ENCODE measurements at places on chromosomes 13 and 19. TPM values are rescaled to one million over a fixed set of nuclear protein-coding genes. Genes with fewer than 3 reads are reported as not detected.

DNA sequence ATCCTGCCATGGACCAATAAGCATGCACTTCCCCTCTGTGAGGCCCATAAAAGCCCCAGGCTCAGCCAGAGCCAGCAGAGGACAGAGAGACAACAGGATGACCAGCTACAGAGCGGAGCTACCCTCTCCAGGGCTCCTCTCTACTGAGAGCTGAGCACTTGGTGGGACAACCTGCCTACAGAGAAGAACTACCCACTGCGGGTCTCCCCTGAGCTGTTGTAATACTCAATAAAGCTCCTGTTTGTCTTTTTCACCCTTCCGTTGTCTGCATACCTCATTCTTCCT, 7.5 kb upstream of the BAX start:
- H3K4me1 ChIP-seq, result no peaks in the 10 kb centered on the region
- DNase-seq, result no peak
- no peaks in the 10 kb centered on the region for H3K27me3 ChIP-seq
- no peaks in the 10 kb centered on the region for H3K36me3 ChIP-seq
- H3K4me3 ChIP-seq, result no peak overlapping the region

Gene CPT1C
- total RNA-seq, result 87.7 TPM

DNA sequence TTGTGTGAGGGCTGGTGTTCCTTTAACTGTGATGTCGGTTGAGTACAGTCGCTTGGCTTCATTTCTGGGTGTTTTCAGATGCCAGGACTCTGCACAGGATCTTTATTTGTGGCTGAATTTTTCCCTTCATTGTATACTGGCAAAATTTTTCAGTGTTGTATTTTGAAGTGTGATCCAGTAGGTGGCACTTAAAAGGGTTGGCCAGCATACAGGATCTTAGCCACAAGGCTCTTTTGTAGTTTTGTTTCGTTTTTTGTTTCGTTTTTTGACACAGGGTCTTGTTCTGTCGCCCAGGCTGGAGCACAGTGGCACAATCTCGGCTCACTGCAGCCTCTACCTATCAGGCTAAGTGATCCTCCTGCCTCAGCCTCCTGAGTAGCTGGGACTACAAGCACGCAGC, 8.7 kb downstream of the FCAR start:
- no peak overlapping the region for H3K4me3 ChIP-seq
- H3K4me1 ChIP-seq, result no peaks in the 10 kb centered on the region
- no peak overlapping the region for H3K27ac ChIP-seq
- H3K36me3 ChIP-seq, result no peaks in the 10 kb centered on the region

DNA sequence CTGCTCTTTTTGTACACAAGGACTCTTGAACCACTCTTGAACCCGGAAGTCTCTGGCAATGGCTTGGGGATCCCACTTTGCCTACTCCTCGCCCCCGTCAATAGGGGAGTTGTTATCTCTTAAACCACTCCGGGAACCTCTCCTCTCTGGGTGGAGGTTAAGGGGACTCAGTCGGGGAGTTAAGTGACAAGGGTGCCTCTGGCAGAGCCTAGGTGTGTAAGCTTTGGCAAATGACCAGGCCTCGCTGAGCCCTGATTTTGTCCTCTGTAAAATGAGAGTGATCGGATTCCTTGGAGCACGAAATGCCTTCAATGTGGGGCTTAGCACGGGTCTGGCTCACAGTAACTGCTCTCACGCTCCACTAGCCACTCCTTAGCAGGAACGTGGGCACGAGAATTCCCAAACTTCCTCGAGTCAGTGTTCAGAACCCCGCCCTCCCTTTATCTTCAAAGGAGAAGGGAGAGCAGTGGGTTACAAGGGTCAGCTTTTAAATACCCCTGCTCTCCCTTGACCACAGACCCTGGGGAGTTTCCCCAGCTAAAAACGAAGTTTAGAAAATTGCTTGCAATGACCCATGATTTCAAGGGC, 193.3 kb downstream of the KATNAL1 start:
- peaks cover 73% of the 10 kb centered on the region for H3K4me1 ChIP-seq
- H3K27ac ChIP-seq, result peak overlapping the region; percentile 57
- no peak for DNase-seq
- no peaks in the 10 kb centered on the region for H3K27me3 ChIP-seq
- no peaks in the 10 kb centered on the region for H3K36me3 ChIP-seq
- peak overlapping the region; percentile 89 for H3K4me3 ChIP-seq

GRCh38 chr13:67619995-67620380, 389.9 kb upstream of the PCDH9 start:
- H3K27ac ChIP-seq, result no peak overlapping the region
- no peaks in the 10 kb centered on the region for H3K27me3 ChIP-seq
- H3K4me3 ChIP-seq, result no peak overlapping the region

DNA sequence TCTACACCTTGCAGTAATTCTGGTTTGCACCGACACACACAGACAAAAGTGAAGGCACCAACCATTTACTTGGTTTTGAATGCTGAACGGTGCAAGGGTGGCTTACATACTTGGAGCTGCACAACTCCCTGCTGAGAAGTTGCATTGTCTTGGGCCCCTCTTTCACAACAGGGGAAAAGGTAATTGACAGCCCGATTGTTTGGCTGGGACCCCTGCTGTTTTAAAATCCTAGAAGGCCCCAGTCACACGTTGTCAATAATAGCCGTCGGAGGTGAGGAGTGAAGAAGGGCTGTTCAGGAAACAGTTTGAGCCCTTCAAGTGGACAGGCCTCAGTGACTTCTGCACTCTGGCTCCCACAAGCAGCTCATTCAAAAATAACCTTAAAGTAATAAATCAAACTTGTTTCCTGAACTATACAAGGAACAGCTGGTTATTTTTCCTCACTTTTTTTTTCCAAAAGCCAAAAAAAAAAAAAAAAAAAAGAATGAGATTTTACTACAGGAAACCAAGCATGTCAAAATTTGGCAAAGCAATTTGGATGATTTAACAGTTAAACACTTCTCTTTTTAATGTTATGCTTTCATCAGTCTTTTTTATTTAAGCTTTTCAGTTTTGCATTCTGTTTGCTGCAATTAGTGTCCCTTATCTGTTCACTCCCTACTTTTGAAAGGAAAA, 19.0 kb upstream of the SPRY2 start:
- H3K27me3 ChIP-seq, result no peaks in the 10 kb centered on the region
- peaks cover 6% of the 10 kb centered on the region for H3K36me3 ChIP-seq
- peak; percentile 53 for DNase-seq
- peaks cover 52% of the 10 kb centered on the region for H3K4me1 ChIP-seq
- H3K27ac ChIP-seq, result peak overlapping the region; percentile 52
- H3K4me3 ChIP-seq, result peak overlapping the region; percentile 79

Gene ZNF763
- total RNA-seq, result 4.5 TPM

- no peaks in the 10 kb centered on the region for H3K36me3 ChIP-seq
- H3K4me3 ChIP-seq, result peak overlapping the region; percentile 11
- DNase-seq, result no peak
- H3K27me3 ChIP-seq, result peaks cover 66% of the 10 kb centered on the region
- peaks cover 4% of the 10 kb centered on the region for H3K4me1 ChIP-seq
Observed at GRCh38 chr19:53945441-53945840, 17.3 kb upstream of the CACNG8 start.

DNA sequence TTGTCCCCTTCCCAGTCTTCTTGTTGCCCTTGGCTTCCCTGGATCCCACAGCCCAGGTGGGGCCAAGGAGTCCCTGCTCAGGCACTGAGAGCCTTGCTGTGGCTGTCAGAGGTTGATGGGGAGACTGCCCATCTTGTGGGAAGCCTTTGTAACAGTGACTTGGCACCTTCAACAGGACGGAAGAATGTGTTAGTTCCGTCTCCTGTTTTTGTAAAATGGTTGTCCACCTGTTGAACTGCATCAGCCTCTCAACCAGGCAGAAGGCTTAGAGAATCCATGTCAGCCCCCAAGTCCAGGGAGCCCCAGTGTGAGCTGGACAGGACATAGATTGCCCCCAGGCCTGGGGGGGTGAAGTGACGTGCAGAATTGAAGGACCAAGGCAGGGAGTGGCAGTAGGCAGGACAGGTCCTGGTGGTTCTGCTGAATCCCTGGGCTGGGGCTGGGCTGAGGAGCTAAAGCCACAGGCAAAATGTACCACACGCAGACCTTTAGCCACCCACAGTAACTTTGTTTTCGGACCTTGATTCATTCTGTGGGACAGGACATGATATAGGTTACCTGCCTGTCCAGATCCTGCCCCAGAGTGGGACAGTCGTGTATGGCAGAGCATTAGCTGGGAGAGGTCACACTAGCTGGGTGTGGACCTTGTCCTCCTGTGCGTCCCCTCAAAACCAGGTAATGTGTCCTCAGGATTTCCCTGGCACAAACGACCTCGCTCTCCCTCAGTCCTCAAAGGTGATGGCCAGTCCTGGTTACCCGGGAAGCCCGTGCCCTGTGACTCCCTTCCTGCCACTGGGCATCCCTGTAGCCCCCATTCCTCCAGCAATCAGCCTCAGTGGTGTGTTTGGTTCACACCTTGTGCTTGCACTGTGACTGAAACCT, 47.0 kb downstream of the GATAD2A start:
- H3K4me3 ChIP-seq, result no peak overlapping the region
- no peak for DNase-seq
- no peaks in the 10 kb centered on the region for H3K36me3 ChIP-seq
- peak overlapping the region; percentile 50 for H3K27ac ChIP-seq

- H3K36me3 ChIP-seq, result peaks cover 23% of the 10 kb centered on the region
- DNase-seq, result peak; percentile 59
- peaks cover 43% of the 10 kb centered on the region for H3K4me1 ChIP-seq
- peaks cover 17% of the 10 kb centered on the region for H3K27me3 ChIP-seq
- H3K27ac ChIP-seq, result peak overlapping the region; percentile 97
- peak overlapping the region; percentile 96 for H3K4me3 ChIP-seq
Observed at GRCh38 chr13:30464496-30465342, 1.0 kb downstream of the HMGB1 start.

DNA sequence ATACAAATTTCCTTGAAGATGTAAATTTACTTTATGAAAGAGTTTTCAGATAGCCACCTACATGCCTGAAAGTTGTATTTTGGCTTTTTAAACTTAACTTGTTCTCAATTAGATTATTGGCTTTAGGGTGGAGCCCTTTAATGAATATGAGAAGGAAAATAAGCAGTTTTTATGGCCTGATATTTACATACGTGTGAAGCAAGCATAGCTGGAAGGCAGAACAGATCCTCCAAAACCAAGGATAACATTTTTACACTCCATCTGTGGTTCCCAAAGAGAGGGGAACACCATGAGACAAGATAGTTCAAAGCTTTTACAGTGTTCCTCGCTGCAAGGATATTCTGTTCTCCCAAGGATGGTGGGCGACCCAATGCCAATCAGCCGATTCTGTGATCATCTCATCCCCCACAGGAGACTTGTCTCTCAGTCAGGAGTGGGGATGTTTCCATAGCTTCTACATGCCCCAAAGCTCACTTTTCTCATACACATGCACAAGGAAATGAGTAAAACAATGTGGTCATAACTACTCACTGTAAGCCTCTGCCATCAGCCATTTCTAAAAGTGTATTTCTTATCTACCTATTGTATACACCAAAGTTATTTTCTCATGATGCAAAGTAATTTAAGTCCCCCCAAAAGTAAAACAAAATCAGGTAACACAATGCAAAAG, 24.6 kb upstream of the KBTBD6 start:
- no peak overlapping the region for H3K27ac ChIP-seq
- H3K36me3 ChIP-seq, result peaks cover 4% of the 10 kb centered on the region
- H3K4me1 ChIP-seq, result peaks cover 3% of the 10 kb centered on the region
- H3K4me3 ChIP-seq, result no peak overlapping the region
- DNase-seq, result no peak

DNA sequence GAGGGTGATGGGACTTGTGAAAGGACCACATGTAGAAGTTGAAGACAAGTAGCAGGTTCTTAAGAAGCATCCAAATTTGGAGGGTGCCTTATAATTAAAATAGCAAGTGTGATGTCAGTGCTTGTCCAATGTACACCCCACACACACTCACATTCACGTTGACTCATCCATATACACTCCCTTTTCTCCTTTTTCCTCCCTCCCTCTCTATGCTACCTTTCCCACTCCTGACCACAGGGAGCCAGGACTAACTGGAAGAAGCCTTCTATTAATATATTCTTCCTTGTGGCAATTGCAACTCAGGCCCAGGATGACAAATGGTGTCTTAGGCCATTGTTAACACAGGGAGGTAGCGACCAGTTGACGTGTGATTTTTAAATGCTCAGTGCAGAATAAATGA, 16.3 kb upstream of the GPR183 start:
- H3K36me3 ChIP-seq, result peaks cover 11% of the 10 kb centered on the region
- no peak overlapping the region for H3K4me3 ChIP-seq
- no peaks in the 10 kb centered on the region for H3K27me3 ChIP-seq
- no peaks in the 10 kb centered on the region for H3K4me1 ChIP-seq

DNA sequence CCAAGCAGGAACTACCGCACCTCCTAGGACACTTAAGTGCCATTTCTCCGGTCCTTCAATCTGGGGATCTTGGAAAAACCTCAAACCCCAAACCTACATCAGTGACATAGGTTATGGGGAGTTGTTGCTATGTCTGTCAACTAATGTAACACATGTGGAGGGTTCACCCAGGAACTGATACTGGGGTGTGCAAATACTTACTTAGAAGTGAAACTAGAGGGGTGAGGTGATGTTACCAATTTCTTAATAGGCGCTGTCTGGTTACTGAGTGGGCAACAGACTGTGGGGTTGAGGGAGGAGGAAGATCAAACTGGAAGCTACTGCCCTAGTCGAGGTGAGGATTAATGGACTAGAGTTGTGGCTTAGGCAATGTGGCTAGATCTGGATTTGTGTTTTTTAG, 1.9 kb downstream of the ZNF586 start:
- no peak for DNase-seq
- H3K4me3 ChIP-seq, result peak overlapping the region; percentile 54
- H3K27me3 ChIP-seq, result no peaks in the 10 kb centered on the region

Gene COL4A2
- total RNA-seq, result 159 TPM

GRCh38 chr13:46906405-46906804, 9.6 kb upstream of the HTR2A start:
- peaks cover 7% of the 10 kb centered on the region for H3K27me3 ChIP-seq
- no peaks in the 10 kb centered on the region for H3K36me3 ChIP-seq
- no peak for DNase-seq
- H3K4me3 ChIP-seq, result no peak overlapping the region
- no peaks in the 10 kb centered on the region for H3K4me1 ChIP-seq
- H3K27ac ChIP-seq, result no peak overlapping the region

GRCh38 chr13:107450931-107451330, 764.4 kb downstream of the LIG4 start:
- H3K4me3 ChIP-seq, result no peak overlapping the region
- H3K27ac ChIP-seq, result no peak overlapping the region
- no peak for DNase-seq
- no peaks in the 10 kb centered on the region for H3K27me3 ChIP-seq
- H3K36me3 ChIP-seq, result no peaks in the 10 kb centered on the region

- DNase-seq, result no peak
- no peaks in the 10 kb centered on the region for H3K36me3 ChIP-seq
- peak overlapping the region; percentile 23 for H3K27ac ChIP-seq
- H3K4me3 ChIP-seq, result no peak overlapping the region
Observed at GRCh38 chr19:5961969-5962945, 15.7 kb downstream of the RANBP3 start.

Gene ZNF223
- total RNA-seq, result 7.6 TPM

Gene SPPL2B
- total RNA-seq, result 119 TPM

- no peak for DNase-seq
- peaks cover 30% of the 10 kb centered on the region for H3K4me1 ChIP-seq
- no peaks in the 10 kb centered on the region for H3K27me3 ChIP-seq
- H3K27ac ChIP-seq, result no peak overlapping the region
Observed at GRCh38 chr13:114279146-114279545, 2.3 kb upstream of the UPF3A start.

- DNase-seq, result no peak
- no peak overlapping the region for H3K27ac ChIP-seq
- H3K4me1 ChIP-seq, result peaks cover 38% of the 10 kb centered on the region
- H3K4me3 ChIP-seq, result no peak overlapping the region
Observed at GRCh38 chr13:100822871-100823443, 148.4 kb upstream of the TMTC4 start.
